Stimulated activated CD4-positive, alpha-beta T cell treated with anti-CD3 and anti-CD28 coated beads, Interleukin-4, amount 100 ng/mL, for 4 hours (primary cell): ENCODE measurements at places on chromosomes 4 and X.

DNA sequence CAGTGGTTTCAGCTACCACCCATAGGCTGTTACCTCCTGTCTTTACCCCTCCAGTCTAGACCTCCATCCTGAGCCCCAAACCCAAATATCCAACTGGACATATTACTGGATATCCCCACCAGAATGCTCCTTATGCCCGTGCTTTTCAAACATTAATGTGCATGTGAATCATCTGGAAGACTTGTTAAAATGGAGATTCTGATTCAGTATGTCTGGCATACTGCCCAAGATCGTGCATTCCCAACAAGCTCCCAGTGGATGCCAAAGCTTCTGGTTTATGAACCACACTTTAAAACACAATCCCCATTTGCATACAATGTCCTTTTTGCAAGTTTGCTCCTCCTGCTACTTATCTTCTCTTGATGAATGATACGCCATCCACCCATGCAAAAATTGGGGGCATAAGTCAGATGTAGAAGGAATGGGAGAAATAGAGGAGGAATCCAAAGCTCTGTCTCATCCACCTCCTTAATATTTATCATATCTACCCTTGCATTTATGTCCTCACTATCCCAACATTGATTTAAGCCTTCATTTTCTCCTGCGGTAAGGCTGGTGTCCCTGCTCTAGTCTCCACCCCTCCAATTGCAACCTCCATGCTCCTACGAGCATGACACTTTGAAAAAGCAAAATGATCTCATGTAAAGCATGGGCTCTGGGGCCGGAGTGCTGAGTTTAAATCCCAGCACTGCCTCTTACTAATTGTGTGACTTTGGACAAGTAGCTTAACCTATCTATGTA, 7.4 kb upstream of the PGRMC1 start:
- DNase-seq, result no peak

DNA sequence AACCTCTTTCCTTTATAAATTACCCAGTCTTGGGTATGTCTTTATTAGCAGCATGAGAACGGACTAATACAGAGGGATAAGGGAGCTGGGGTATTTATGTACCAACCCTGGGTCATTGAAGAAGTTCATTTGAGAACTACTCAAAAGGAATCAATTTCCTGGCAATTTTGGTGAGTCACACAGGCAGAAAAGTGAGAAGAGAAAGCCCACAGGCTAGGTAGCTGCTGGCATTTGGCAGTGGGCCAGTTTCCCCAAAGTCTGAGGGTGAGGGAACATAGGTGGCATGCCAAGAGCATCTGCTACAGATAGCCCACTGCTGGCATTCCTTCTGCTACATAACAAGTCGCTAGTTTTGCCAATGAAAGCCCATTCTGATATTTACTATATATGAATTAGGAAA, 411.2 kb downstream of the MID1IP1 start:
- peak; percentile 41 for DNase-seq

DNA sequence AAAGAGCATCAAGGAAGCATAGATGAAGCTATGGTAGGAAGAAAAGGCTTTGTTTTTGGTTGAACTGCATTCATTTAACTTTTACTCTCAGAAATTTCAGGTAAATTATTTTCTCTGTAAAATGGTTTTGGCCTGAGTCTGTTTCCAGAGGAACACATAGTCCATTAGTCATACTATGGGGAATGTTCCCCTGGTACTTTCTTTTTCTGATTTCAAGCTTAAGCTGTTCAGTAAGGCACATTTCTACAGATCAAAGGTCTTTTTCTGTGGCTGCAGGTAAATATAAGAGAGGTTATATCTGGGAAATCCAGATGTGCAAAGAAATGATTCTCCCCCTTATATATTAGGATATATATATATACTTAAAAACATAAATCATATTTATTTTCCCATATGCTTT, 1744.4 kb upstream of the ADGRL3 start:
- DNase-seq, result no peak

GRCh38 chrX:118655561-118656246, 71.7 kb upstream of the IL13RA1 start:
- no peak for DNase-seq

DNA sequence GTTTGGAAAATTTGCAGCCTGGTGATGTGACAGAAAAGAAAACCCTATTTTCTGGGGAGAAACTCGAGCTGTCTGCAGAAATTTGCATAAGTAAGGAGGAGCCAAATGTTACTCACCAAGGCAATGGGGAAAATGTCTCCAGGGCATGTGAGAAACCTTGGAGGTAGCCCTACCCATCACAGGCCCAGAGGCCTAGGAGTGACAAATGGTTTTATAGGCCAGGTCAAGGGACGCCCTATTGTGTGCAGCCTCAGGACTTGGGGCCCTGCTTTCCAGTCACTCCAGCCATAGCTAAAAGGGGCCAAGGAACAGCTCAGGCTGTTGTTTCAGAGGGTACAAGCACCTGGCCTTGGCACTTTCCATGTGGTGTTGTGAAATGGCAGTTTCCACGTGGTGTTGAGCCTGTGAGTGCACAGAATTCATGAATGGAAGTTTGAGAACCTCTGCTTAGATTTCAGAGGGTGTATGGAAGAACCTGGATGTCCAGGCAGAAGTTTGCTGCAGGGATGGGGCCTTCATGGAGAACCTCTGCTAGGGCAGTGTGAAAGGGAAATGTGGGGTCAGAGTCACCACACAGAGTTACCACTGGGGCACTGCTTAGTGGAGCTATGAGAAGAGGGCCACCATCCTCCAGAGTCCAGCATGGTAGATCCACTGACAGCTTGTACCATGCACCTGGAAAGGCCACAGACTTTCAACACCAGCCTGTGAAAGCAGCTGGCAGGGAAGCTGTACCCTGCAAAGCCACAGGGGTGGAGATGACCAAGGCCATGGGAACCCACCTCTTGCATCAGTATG, 637.6 kb upstream of the EPHA5 start:
- DNase-seq, result no peak

GRCh38 chr4:24537025-24537424, 47.3 kb downstream of the DHX15 start:
- DNase-seq, result no peak

DNA sequence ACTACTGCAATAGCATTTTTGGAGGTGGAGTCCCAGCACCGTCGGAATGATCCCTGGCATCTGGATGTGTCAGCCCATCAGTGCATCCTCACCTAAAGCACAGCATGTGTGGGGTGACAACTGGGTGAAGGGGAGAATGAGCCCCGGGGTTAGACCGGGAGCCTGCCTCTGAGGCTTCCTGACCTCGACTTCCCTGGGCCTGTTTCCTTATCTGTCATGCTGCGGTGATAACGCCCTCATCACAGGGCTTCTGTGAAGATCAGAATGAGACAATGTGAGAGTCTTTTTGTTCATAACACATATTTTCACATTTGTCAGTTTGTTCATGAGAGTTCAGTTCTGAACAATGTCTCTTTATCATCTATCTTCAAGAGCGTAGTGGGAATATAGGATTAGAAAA, 31.1 kb upstream of the PDLIM3 start:
- no peak for DNase-seq

DNA sequence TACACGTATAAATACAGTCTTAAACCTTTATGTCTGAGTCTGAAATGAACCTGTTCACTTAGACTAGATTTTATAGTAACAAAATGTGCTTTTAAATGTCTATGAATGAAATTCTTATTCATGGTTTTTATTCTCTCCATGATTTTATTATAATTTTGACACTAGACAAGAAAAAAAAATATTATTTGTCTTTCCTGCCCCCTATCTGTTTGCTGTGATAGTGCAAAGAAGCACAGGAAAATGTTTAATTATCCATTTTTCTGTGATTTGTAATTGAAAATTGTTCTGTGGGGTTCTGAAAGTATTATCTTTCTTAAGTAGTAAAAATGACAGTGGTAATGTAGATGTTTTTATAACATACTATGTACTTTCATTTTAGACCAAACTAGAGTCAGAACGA, 52.0 kb downstream of the INTS6L start:
- DNase-seq, result no peak

DNA sequence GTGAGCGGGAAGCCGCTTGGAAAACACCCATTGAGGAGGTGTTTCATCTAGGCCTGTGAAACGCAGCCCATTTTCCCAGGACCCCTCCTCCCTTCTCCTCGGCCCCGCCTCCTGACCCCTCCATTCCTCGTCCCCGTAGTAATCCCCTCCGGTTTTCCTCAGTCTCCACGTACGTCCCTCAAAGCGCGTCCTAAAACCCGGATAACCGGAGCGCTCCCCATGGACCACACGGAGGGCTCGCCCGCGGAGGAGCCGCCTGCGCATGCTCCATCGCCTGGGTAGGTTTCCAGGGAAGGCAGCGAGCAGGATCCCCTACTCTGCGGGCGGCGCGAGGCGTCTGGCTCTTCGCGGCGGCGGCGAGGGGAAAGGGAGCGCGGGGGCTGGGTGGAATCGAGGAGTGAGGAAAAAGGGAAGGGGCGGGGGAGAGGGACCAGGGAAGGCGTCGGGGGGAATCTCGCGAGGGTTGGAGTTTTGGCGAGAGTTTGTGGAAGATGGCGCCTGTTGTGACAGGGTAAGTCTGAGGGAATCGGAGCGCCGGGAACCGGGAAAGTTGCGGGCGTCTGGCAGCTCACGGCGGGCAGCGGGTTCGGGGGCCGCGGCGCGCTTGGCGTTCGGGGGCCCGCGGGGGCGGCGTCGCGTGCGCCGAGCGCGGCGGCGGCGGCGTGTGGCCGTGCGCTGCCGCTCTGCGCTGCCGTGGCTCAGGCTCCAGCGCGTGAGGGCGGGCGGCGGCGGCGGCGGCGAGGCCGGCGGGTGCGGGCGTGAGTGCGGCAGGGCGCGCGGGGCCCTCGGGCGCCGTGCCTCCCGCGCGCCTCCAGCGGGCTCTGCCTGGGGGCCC, at the start of gene RBPJ:
Gene RBPJ, plus strand, starts transcription at position 477 of the 835 bp plus-strand sequence. Its CDS starts 15 bp downstream, at position 492.
- peak; percentile 78 for DNase-seq

- no peak for DNase-seq
Observed at GRCh38 chr4:181479141-181479540, 764.1 kb upstream of the TENM3 start.

DNA sequence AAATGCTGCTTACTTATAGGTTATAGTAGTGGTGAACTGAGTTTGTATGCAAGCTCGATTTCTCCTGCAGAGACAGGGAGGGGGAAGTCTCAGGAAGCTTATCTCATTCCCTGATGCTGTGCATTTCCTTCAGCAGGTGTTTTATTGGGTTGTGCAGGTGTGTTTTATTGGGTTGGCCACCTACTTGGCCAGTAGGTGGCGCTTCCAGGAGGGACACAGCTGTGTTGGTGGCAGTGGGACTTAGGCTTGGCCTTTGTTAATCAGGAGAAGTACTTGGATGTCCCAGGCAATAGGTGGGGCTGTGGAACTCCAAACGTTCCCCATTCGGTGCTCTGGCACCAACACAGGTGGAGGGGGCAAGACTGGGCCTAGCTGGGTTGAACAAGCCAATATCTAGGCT, 196.0 kb upstream of the DCAF8L1 start:
- DNase-seq, result no peak

- DNase-seq, result no peak
Observed at GRCh38 chrX:119374736-119375135, 24.4 kb upstream of the SLC25A43 start.

DNA sequence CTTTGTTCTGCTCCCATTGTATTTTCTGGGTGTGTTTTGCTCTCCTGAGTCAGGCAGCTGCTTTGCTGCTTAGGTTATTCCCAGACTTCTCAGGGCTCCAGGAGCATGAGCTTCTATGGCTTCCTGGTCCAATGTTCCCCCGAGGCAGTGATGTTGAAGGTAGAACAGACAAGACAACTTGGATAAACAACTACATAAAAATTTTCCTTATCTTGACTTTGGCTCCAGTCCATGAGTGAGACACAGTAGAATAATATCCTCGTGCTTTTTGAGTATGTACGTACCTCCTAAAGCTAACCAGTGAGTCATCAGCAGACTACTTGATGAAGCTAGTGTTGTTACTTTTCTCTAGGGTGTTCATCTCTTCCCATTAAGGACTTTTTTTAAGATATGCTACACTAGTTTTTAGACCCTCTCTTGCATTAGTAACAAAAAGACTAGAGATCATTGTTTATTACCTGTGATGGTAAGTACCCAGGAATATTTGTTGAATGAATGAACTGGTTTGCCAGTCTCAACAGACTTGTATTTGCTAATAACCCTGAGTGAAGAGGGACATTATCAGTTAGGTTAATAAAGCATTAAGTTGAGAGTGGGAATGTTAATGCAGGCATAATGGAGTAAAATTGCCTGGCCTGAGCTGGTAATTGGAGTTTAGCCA, 131.9 kb downstream of the FHIP1A start:
- DNase-seq, result no peak

DNA sequence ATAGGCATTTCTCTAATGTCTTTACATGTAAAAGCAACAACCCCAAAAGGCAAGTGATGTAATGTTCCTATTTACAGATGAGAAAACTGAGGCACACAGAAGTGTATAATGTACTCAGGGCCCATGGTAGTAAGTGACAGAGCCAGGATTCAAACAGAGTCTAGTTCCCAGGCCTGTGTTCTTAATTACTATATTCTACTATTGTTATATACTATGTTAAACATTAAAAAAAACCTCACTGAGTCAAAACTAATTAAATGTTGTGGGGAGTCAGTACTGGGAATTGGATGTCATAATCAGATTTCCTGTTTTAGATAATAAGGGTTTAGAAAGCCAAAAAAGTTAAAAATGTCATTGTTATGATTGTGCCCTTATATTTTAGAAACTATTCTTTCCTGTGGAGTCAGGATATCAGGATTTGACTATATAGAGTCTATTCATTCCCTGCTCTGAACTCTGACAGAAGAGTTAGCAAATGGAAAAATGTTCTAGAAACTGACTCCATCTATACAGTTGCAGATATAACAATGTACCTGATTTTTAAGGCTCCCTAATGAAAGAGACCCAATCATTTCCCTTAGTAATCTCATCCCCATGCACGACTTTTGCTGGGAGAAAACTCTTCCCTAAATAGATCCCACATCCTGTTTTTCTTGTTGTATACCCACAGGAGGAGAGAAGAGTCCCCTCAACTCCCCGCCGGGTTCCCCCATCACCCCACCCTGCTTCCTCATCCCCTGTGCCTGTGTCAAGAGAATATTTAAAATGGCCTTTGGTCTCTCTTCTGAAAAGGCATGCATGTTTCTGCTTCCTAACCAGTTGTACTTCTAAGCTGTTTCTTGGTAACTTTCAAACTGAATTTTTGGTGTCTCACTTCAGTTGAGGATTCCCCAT, 69.7 kb downstream of the REELD1 start:
- DNase-seq, result no peak

GRCh38 chr4:166733686-166734085, 500.6 kb downstream of the SPOCK3 start:
- no peak for DNase-seq

- no peak for DNase-seq
Observed at GRCh38 chr4:159308566-159309340, 205.9 kb downstream of the RAPGEF2 start.

DNA sequence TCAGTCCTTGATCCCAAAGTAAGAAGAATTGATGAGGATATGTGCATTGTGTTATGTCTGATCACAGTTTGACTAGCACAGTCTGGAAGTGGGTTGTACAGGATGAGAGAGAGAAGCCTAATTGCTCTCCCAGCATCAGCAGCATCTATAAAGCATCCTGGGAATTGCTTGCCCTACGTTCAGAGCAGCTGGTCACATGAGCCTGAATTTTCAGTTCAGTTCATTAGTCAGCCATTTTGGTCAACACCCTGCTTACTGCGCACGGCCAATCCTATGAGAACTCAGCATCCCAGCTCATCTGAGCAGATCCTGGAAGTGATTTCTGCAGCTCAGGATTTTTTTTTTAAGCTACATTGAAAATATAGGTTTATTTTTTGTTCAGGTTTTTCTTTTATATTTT, at the start of gene RUFY3:
Gene RUFY3, plus strand, starts transcription at position 218 of the 400 bp plus-strand sequence. CDS start 610 bp downstream, outside the sequence.
- no peak for DNase-seq
